ENCODE measurements at places on chromosomes 6 and 20.

DNA sequence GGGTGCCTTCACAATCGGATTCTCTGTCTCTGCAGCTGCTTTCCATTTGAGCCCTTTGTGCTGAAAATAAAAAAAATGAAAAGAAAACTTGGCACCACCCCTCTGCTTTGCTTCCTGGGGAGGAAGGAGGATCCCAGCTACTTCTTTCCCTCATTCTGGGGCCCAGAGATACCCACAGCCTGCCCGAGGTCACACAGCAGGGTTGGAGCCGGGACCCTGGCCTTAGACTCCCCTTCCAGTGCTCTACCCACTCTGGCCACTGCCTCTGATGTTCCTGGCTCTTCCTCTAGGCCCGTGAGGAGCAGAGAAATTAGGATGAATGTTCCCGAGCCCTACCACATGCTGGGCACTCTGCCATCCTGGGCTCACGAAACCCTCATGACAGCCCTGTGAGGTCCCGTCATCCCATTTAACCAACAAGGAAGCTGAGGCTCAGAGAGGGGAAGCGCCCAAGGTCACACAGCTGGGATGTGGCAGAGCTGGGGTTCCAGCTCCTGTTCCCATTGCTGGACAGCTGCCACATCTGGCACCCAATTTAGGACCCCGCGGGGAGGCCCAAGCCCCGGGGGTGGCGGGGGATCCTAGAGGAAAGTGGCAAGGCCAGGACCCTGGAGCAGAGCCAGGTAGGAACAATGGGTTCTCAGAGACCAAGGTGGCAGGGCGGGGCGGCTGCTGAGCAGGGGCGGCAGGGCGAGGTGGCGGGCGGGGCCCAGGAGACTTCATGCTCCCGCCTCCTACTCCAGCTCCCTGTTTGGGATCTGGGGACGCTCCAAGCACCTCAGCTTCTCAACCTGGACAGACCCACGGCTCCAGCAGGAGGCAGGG, 76.6 kb downstream of the CEBPB start:
- no peak for DNase-seq

GRCh38 chr6:156998794-156999330, 221.7 kb downstream of the ARID1B start:
- no peak for DNase-seq

DNA sequence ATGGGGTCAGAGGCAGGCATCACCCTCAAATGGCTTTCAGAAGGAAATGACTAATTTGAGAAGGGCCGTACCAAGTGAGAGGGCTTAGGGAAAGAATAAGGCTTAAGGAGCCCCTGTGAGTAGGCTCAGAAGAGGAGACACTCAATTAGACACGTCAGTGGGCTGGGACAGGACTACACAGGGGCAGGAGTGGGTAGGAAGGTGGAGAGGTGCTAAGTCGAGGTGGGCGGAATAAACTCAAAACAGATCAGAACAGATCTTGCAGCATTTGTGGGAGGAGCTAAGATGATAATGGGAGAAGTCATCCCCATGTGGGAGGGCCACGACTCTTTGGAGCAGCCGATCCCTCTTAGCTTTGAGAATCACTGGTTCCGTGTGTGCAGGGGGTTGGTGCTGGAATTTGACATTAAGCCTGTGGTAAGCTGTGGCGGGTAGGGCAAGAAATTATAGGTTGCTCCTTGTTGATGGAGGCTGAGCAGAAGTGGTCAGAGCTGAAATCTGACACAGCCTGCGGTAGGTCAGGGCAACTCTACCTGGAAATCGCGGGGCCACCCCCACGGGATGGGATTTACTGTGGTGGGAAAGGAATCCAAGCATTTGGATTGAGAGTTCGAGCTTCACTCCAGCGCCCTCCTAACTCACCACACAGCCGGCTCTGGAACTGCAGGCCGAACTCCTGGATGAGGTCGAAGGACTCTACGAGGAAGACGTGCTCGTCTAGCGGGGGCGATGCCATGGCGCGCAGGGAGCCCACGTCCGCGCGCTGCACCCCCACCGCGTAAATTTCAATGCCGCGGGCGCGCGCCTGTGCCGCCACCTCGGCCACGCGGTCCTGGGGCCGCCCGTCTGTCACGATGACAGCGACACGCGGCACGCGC, 2.8 kb upstream of the RBPJL start:
- no peak for DNase-seq

DNA sequence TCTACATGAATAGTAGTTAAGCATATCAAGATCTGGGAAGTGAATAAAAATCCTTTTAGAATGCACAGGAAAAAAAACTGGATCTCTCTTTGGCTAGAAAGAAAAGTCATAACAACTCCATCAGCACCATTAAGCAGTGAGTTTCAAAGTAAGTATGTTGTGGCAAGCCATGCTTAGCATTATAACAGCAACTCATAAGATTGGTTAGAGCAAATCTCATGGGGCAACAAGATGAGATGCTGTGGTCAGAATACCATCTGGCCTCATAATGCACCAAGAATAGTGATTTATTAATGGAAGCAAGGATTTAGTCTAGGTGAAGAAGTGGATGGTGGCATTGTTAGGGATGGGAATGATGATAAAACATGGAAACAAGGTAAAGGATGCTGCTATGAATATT, 159.4 kb downstream of the PHF3 start:
- no peak for DNase-seq

DNA sequence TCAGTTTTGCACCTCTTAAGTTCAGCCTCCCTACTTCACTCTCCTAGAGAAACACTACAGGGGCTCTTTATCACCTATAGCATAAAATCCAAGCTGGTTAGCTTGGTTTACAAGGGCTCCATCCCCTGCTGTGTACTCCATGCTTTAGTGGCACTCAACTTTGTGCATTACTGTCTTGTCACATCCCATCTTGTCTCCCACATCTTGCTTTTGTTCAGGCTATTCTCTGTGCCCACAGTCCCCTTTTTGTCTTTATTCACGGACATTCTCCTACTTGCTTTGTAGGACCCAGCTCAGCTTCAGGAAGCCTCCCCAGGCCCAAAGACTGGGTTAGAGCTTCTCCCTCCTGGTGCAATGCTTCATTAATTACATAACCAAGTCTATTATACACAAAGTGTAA, 107.9 kb upstream of the SPACA1 start:
- DNase-seq: no peak

DNA sequence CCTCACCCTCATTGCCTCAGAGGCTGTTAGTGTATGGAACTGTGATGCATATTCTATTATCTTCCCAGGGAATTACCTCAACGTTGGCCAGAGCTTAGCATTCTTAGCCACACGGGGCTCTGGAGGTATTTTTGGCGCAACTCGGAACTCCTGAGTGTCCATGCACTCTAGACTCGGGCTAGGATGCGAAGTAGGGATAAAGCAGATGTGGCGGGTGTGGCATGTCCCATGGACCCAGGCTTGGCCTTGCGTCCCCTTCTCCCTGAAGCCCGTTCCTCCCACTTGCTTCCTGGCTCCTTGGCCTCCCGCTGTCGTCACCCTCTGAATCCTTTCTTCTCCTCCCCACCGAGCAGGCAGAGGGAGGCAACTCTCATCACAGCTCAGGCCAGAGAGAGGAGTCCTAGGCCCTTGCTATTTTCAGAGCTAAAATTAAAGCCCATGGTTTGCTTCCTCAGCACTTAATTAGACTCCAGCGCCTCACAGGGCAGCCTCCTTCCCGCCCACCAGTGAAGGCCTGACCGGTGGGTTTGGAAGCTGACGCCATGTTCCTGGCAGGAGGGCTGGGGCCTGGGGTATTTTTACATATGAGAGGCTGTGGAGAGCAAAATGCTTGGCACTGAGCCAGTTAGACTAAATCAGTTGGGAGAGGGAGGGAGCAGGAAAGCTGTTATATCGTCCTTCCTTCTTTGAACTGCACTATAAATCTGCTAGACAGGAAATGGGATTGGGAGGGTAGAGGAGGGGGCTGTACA, 138.7 kb downstream of the FOXO3 start:
- no peak for DNase-seq

- DNase-seq: no peak
These were observed 25.5 kb downstream of the SLC22A1 start for GRCh38 chr6:160147146-160147536.

DNA sequence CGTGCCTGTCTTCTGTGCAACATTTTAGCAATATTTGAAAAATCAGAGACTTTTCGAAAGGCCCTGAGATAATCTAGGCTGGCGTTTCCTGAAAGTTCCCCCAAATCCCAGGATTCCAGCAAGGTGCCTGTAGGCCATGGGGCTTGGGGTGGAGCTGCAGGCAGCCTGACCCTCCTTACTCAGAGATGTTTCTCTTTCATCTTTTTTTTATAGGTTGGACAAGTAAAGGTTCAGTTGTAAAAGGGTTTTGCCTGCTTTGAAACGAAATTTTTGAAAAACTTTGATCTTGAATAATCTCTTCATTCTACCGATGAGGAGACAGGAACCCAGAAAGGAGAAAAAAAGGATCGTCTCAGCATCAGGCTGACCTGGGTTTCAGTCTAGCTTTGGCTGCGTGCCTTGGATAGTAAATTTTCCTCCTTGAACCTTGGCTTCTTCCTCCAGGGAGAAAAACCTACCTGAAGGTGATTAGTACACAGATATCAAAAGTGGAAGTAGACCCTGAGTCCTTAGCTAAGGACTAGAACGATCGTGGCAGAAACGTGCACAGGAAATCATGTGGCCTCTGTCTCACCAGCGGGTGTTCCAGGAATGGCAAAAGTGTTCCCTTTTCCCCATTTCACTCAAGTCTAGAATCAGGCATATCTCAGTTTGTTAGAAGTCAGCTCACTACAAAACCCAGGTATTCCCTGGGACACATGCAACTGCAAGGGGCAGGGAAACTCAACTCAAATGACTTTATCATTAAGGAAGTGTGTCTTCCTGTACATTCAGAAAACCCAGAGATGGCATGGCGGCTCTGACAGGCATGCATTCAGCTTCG, 128.2 kb upstream of the PTPN1 start:
- DNase-seq: no peak
